Posterior cingulate gyrus (tissue), 11 donors: ENCODE measurements at places on chromosomes 2 and 18.

DNA sequence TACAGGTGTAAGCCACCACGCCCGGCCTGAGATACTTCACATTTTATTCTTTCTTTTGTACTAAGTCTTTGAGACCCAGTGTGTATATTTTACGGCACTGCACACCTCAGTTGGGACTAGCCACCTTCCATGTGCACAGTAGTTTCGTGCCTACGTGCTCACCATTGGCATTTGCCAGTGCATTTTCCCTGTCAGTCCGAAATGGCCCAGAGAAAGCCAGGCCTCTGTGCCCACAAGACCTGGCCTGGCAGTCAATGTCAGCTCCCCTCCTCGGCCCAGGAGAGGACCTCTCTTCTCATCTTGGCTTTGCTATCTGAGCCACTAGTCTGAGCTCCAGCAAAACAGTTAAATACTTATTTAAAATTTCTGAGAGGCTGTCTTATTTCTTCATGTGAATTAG is 147.8 kb upstream of the KLHL29 start:
- no peak for DNase-seq

DNA sequence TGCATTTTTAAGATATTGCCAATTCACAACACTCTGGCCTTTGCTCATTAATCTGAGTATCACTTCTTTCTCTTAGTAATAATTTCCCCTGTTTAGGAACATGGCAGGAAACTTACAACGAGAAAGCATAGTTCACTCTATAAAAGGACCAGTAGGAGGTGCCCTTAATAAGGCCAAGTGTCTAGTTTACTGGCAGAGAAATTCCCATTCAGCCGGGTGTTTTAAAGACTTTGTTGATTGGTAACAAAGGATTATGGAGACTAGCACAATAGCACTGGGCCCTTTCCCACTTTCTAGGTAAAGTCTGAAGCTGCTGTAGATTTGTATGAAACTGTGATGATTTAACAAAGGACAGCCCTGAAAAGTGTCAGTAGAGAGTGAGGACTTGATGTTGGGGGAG is 3.1 kb downstream of the DCC start:
- no peak for DNase-seq

DNA sequence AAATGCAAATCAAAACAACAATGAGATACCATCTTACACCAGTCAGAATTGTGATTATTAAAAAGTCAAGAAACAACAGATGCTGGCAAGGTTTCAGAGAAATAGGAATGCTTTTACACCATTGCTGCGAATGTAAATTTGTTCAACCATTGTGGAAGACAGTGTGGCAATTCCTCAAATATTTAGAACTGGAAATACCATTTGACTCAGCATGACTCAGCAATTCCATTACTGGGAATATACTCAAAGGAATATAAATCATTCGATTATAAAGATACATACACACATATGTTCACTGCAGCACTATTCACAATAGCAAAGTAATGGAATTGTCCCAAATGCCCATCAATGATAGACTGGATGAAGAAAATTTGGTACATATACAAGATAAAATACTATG is 516.7 kb downstream of the ERBB4 start:
- no peak for DNase-seq

DNA sequence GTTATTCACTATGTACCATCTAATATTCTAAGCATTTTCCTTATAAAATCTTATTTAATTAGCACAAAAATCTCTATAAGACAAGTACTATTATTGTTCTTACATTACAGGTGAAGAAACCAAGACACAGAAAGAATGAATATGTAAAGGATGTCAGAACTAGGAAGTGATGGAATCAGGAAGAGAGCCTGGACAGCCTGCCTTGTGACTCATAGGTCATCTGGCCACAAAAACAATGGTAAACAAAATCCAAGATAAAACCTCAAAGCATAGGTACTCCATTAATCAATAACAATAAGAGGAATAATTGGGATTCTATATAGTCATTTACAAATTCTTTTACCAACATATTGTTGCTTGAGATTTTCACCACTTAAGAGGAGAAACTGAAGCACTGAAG is 505.4 kb upstream of the PIK3C3 start:
- DNase-seq, result no peak
